ENCODE measurements at places on chromosomes 6 and 20. TPM values are rescaled to one million over a fixed set of nuclear protein-coding genes. Genes with fewer than 3 reads are reported as not detected.
A peak's percentile ranks its signal among the peaks of the same experiment; 100 is the strongest.

Gene FLRT3
- total RNA-seq = 11.8 TPM

Gene HLA-DMB
- total RNA-seq = 3.4 TPM

Gene PPIL6
- total RNA-seq = 3.6 TPM

Gene SLC22A3
- total RNA-seq = 10.5 TPM

Gene ETV7
- 1.3 TPM for total RNA-seq

Gene CPNE5
- 1.2 TPM for total RNA-seq

Gene HLA-DOA
- 9.7 TPM for total RNA-seq

GRCh38 chr6:104613416-104614001, 246.2 kb downstream of the HACE1 start:
- H3K27me3 ChIP-seq = no peaks in the 10 kb centered on the region
- DNase-seq = no peak
- no peak overlapping the region for H3K27ac ChIP-seq
- no peaks in the 10 kb centered on the region for H3K4me1 ChIP-seq
- no peak overlapping the region for H3K4me3 ChIP-seq

DNA sequence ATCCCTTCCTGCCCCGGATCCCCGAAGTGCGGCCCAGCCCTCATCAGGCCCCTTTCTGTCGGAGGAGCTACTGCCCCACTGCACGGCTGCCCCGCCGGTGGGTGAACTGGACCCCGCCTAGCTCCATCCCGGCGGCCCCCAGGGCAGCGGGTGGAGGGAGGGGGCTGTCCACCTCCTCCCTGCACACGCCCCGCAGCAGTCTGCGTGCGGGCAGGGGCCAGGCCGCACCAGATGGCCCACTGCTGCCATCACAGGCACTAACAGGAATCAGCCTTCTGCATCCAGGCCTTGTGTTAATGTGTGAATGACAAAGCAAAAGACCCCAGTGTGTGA, 54.9 kb upstream of the UNC93A start:
- H3K4me3 ChIP-seq = no peak overlapping the region
- DNase-seq = no peak
- H3K4me1 ChIP-seq = no peaks in the 10 kb centered on the region

- no peak overlapping the region for H3K4me3 ChIP-seq
- H3K4me1 ChIP-seq = no peaks in the 10 kb centered on the region
- no peak overlapping the region for H3K27ac ChIP-seq
- no peaks in the 10 kb centered on the region for H3K27me3 ChIP-seq
Measured at GRCh38 chr6:98024359-98024758, 741.3 kb upstream of the MMS22L start.

DNA sequence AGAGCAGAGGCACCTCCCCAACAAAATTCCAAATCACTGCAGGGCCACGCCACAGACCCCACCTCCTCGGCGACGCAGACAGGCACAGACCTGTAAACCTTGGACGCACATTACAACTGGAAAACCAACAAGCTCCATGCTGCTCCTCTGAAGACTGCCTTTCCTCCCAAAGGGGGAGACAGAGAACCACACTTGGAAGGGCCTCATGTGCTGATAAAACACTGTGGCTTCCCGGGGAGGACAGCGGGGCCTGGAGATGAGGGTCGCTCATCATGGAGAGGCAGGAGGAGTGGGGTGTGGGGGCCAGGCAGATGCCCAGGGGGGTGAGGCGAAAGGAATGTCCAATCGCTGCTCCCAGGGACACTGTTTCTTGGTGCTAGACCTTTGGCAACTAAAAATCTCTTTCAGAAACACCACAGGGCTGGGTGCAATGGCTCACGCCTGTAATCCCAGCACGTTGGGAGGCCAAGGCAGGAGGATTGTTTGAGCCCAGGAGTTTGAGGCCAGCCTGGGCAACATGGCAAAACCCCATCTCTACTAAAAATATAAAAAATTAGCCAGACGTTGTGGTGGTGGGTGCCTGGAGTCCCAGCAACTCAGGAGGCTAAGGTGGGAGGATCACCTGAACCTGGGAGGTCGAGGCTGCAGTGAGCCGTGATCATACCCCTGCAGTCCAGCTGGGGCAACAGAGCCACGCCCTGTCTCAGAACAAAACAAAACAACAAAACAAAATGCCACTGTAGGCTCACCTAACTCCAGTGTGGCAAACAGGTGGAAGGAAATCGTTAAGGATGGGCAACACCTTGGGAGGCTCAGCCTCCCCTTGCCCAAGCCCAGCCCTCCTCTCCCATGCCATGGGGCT, 53.8 kb downstream of the ABHD12 start:
- no peaks in the 10 kb centered on the region for H3K36me3 ChIP-seq
- peak overlapping the region; percentile 48 for H3K27ac ChIP-seq
- no peak for DNase-seq
- H3K27me3 ChIP-seq = no peaks in the 10 kb centered on the region

DNA sequence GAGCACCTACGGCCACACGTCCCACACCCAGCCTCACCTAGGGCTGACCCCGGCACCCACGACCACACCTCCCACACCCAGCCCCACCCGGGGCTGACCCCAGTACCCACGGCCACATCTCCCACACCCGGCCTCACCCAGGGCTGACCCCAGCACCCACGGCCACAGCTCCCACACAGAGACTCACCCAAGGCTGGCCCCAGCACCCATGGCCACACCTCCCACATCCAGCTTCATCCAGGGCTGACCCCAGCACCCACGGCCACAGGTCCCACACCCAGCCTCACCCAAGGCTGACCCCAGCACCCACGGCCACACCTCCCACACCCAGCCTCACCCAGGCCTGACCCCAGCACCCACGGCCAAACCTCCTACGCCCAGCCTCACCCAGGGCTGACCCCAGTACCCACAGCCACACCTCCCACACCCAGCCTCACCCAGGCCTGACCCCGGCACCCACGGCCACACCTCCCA, 36.7 kb downstream of the NINL start:
- no peaks in the 10 kb centered on the region for H3K36me3 ChIP-seq
- no peak for DNase-seq
- peak overlapping the region; percentile 60 for H3K27ac ChIP-seq
- no peaks in the 10 kb centered on the region for H3K27me3 ChIP-seq
- peaks cover 7% of the 10 kb centered on the region for H3K4me1 ChIP-seq

- H3K36me3 ChIP-seq = no peaks in the 10 kb centered on the region
- H3K4me3 ChIP-seq = no peak overlapping the region
- no peak for DNase-seq
- no peak overlapping the region for H3K27ac ChIP-seq
Measured at GRCh38 chr20:54611708-54612412, 136.5 kb downstream of the DOK5 start.

DNA sequence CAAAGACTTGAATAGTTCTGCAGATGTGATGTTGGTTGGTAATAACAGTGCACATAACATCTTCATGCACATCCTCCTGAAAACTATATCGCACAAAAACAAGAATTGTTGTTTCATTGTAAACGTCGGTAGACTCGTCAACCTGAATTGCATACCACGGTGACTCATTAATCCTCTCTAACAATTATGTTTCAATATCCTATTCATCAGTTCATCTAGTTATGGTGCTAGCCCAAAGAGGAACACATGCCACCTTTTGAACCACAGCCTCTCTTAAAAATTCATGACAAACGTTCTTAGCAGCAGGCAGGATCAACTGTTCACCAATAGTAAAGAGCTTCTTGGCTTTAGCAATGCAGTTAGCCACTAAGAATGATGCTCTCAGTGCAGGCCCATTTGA, 25.0 kb downstream of the CRYBG1 start:
- H3K4me1 ChIP-seq = peaks cover 87% of the 10 kb centered on the region
- no peaks in the 10 kb centered on the region for H3K36me3 ChIP-seq
- H3K27me3 ChIP-seq = no peaks in the 10 kb centered on the region
- no peak overlapping the region for H3K4me3 ChIP-seq

GRCh38 chr20:54350415-54350814, 125.0 kb upstream of the DOK5 start:
- DNase-seq = no peak
- H3K27ac ChIP-seq = no peak overlapping the region
- no peaks in the 10 kb centered on the region for H3K36me3 ChIP-seq
- no peak overlapping the region for H3K4me3 ChIP-seq

GRCh38 chr6:13600036-13600435, 15.1 kb upstream of the NOL7 start:
- H3K27ac ChIP-seq = no peak overlapping the region
- no peaks in the 10 kb centered on the region for H3K27me3 ChIP-seq
- no peak for DNase-seq
- H3K4me3 ChIP-seq = no peak overlapping the region
- no peaks in the 10 kb centered on the region for H3K4me1 ChIP-seq

DNA sequence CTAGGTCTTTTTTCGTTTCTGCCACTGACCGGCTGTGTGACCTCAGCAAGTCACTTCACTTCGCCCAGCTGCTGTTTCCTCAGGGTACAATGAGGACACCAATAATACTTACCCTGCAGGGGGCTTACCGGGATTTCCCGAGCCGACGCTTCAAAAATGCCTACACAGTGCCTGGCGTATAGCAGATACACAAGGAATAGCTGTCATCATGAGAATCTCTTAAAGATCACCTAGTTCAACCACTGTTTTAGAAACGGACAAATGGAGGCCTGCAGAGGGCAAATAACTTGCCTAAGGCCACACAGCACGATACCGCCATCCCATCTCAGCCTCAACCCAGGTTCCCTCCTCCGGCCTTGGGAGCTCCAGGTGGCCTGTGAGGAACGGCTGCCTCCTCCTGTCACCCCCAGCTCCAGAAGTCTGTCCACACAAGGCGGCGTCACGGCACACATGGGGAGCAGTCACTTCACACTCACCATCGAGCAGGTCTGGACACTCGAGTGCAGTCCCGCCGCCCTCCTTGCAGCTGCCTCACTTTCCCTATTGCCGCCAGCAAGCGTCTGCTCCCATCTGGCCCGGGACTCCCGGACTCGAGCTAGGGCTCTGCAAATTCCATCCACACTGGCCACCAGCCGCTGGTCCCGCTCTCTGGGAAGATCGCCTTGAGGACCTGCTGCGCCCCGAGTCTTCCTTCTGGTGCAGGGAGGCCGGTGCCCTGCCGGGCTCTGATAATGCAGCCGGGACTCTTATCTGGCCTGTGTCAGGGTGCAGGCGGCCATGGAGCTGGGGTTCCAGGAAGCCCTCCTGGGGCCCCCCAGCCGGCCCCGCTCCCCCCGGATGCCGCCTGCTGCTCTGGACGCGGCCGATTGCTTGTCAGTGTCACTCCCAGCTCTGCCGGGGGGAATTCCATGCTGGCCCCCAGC, at the start of gene RIPOR3:
Gene RIPOR3, minus strand, starts transcription at position 893 of the 923 bp plus-strand sequence. Its CDS starts 414 bp downstream, at position 479.
- no peaks in the 10 kb centered on the region for H3K27me3 ChIP-seq
- DNase-seq = no peak
- peaks cover 3% of the 10 kb centered on the region for H3K4me1 ChIP-seq

- H3K4me1 ChIP-seq = no peaks in the 10 kb centered on the region
- H3K36me3 ChIP-seq = no peaks in the 10 kb centered on the region
- no peak overlapping the region for H3K27ac ChIP-seq
- no peak for DNase-seq
Measured at GRCh38 chr20:34047917-34048316, 54.2 kb downstream of the RALY start.

DNA sequence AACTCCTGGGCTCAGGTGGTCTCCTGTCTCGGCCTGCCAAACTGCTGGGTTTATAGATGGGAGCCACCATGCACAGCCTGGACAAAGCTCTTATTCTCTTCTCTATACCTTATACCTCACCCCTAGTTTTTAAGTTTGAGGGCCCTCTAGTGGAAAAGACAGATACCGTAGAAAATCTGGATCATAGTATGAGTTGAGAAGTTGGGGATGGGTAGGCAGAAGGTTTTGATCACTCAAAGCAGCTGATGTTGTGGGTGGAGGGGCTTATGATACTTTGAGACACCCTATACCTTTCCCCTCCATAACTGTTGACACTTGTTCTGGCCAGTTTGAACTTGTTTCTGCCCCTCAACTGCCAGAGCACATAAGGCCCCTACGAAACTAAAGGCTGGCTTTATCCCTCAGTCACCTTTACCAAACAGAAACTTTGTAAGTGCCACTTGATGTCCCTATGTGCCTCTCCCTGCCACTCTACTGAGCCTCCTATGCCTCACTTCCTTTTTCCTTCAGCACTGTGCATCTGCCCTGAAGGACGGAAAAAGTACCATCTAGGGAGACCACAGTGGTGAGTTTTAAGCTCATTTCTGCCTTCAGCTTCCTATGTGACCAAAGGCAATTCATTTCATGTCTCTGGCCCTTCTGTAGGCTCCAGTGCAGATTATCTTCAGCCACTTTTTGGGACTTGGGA, 28.6 kb downstream of the RALY start:
- DNase-seq = no peak
- H3K4me1 ChIP-seq = peaks cover 98% of the 10 kb centered on the region
- no peaks in the 10 kb centered on the region for H3K27me3 ChIP-seq
- no peaks in the 10 kb centered on the region for H3K36me3 ChIP-seq
- H3K27ac ChIP-seq = no peak overlapping the region

DNA sequence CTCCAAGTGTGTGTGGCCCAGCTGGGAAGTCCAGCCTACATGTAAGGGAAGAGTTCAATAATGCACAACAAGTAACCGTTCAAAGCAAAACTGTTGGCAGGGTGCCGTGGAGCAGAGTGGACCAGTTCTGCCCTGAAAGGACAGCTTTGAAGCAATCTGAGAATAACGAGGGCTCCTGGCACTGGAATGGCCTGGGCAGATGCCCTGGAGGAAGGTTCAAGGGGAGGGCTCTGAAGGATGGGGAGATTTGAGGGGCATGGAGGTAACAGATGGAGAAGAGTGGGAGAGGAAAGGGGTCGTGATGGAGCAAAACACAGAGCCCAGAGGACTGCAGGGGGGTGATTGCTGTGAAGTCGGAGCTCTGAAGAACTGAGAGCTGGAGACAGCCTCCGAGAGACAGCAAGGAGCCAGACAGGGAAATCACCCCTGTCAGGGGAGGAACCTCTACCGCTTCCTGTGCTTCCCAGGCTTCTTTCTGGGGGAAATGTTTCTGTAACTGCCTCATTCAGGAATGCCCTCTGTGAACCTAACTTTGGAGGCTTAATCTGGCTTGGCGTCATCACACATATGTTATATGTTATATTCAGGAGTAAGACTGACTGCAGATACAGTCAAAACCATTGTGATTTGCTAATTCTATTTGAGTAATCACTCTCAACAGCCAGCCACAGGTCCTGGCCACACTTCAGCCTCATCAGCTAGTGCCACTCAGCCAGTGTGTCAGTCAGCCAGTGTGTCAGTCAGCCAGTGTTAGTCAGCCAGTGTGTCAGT, 41.2 kb downstream of the ZC3H12D start:
- no peaks in the 10 kb centered on the region for H3K4me1 ChIP-seq
- H3K27ac ChIP-seq = no peak overlapping the region
- DNase-seq = no peak
- no peak overlapping the region for H3K4me3 ChIP-seq
- no peaks in the 10 kb centered on the region for H3K36me3 ChIP-seq
